ENCODE measurements at places on chromosomes 13 and 19. TPM values are rescaled to one million over a fixed set of nuclear protein-coding genes. Genes with fewer than 3 reads are reported as not detected.

- DNase-seq, result no peak
These were observed 362.8 kb downstream of the NALCN start for GRCh38 chr13:101053301-101054093.

- DNase-seq, result no peak
These were observed 3.7 kb downstream of the ITM2B start for GRCh38 chr13:48236528-48237353.

- no peak for DNase-seq
These were observed 185.9 kb downstream of the LHFPL6 start for GRCh38 chr13:39417131-39417530.

- DNase-seq, result no peak
These were observed 1.2 kb downstream of the CIRBP start for GRCh38 chr19:1270213-1270853.

The GGACT gene
- 8.5 TPM for total RNA-seq

DNA sequence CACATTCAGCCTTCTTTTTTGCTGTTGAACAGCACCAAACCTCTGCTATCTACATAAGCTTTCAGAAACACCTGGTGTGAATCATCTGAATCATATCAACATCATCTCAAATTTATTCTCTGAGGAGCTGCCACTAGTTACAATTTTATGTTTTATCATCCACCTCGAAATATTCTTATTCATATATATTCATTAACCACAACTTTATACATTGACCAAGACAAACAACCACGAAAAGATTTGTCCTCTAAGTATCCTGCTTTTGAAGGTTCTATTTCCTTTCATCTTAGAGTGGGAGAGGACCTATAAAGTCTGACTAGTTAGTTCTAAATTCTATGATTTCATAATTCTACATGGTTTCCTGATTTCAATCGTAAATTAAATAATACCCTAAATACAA, 18.9 kb downstream of the ESD start:
- no peak for DNase-seq

The SPPL2B gene
- 70.3 TPM for total RNA-seq

The NPHS1 gene
- not detected for total RNA-seq

The SLAIN1 gene
- total RNA-seq, result 9.5 TPM

The OR10H1 gene
- total RNA-seq, result 0.60 TPM

- peak; percentile 90 for DNase-seq
These were observed 816 bp downstream of the USF2 start for GRCh38 chr19:35269438-35270117.

- DNase-seq, result no peak
These were observed 741 bp upstream of the TUBGCP3 start for GRCh38 chr13:112588490-112589297.

DNA sequence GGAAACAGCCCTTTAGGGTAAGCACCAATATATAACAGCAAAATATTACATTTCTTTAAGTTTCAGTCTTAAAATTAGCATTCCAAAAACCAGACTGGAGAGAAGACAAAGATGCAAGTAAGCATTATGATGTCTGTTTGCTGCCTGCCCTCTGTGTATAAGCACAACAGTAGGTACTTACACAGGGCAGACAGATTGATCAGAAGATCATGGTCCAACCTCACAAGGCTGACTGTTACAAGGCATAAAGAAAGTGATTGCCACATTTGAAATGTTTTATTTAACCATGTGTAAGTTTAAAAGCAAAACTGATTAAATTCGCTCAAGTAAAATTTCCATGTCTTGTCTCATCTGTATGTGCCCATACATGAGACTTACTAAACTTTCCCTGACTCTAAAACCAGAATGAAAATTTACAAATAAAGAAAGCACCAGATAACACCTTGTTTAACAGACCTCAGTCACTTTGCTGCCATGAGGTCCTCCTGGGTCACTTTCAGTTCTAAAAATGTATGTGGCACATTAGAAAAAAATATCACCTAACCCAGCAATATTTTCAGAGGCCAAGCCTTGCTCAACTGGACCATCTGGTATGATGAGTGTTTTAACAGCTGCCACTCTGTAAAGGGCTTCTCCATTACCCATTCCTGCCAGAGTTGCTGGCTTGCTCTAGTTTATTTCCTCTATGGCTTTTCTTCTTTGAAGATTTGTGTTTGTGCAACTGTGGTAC, 297.0 kb downstream of the RBM26 start:
- DNase-seq, result no peak

DNA sequence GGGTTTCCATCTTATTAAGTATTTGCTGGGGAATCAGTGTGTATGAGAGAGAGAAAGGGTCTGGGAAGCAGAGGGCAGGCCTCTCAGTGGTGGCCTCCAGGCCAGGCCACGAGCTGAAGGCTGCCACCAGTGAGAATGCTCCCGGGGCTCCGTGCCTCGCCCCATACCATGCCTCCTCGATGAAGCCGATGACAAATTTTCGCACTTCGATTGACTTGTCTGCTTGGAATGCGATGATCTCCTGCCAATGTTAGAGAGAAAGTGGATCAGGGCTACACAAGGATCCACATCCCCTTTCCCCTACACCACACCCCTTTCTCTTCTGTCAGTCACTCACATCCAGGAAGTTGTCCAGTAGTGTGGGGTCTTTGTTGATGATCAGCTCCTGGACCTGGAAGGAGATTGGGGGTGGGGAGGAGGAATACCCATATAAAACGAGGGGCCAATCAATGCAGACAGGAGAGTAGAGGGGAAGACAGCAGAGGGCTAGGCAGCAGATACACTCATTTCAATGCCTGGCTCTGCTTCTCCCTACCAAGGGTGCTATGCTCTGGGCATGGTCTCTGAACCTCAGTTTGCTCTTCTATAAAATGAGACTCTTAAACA, 10.7 kb downstream of the SYMPK start:
- DNase-seq, result no peak

- peak; percentile 94 for DNase-seq
These were observed 10.1 kb downstream of the RHPN2 start for GRCh38 chr19:33054623-33055022.

DNA sequence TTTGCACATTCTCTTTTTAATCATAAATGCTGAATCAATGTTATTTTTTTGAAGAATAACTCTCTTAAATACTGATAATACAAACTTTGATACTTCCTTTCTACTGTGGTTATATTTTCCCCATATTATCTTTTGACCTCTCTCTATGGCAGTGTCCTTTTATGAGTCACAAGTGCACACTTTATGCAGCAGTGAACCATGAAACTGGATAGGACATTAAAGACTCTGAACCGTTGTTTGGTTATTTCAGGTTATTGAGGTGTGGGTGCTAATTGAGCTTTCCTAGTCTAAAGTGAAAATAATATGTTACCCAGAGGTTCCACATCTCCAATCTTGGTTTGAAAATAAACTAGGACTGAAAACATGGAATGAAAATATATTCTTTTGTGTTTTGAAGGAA, 71.4 kb downstream of the DGKH start:
- DNase-seq, result no peak

The POU2F2 gene
- 5.3 TPM for total RNA-seq

DNA sequence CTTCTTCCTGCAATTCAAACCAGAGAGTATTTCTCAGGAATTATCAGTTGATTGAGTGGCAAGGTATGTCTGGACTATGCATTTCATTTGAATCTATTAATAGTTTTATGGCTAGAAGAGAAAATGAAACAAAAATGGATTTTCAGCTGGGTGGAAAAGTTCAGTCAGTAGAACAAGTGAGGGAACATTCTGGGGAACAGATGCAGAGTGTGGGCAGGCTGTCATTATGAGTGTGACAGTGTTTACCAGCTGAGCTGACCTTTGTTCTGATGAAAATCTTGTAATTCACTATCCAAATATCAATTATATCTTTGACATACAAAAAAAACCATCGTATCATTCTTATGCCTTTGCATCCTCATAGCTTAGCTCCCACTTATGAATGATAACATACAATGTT, 2.6 kb upstream of the CLC start:
- DNase-seq, result no peak

DNA sequence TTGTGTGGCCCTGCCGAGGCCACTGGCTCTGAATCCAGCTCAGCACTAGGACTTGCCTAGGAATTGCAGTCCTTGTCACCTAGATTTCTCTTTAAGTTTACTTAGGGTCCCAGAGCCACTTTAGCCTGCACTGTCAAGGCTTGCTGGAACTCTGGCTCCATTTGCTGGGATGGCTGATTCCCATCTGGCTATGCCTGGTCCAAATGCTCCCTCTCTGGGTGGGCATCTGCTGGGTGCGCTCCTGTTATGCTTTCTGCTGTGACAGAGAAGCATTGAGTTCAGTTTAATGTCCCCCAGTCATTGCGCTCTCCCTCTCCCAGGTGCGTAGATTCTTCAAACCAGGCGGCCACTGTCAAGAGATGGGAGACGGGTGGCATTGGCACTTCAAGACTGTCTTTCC, 102.2 kb downstream of the MTUS2 start:
- no peak for DNase-seq

GRCh38 chr13:109785892-109786450, 412 bp downstream of the IRS2 start:
- DNase-seq, result no peak

The LILRB5 gene
- 5.3 TPM for total RNA-seq

GRCh38 chr19:44657211-44657921, 13.7 kb downstream of the PVR start:
- no peak for DNase-seq

DNA sequence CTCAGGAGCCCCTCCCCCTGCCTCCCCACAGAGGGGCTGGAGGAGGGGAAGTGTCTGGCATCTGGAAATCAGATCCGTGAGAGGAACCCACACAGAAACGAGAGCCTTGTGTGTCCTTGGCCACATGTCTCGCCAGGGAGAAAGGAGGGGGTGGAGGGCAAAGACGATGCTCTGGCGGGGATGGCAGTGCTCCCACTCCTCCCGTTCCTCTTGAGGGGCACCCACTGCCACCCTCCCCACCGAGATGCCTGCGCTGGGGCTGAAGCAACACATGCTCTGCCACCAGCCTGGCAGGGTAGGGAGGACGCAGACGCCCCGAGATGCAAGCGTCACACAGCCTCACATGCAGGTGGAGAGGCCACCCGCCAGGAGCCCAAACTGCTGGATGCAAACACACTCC, 2.8 kb downstream of the ADGRL1 start:
- no peak for DNase-seq

GRCh38 chr13:44498969-44499368, 77.2 kb downstream of the TSC22D1 start:
- no peak for DNase-seq

DNA sequence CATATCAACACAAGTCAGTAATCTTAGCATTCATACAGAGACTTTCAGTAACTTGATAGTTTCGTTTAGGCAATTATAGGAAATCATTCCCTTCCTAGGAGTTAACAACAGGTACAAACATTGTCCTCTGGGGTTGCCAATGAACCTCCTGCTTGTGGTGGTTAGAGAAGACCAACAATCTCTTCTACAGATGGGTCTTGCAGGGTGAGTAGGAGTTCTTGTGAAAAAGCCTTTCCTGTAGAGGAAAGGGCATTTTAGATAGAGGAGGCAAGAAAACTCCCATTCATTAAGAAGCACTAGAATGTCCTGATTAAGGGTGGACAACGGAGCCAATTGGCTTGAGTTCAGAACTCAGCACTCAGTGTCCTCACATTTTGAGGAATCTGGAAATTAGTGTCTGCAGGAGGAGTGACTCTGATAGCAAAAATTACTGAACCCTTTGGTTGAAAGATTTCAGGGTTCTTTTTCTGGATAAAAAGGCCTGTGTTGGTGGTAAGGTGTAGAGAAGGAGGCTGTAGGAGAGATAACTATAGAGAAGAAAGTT, 4.2 kb downstream of the WDFY2 start:
- DNase-seq, result no peak

The KLK2 gene
- total RNA-seq, result not detected

The RFPL4AL1 gene
- total RNA-seq, result not detected

DNA sequence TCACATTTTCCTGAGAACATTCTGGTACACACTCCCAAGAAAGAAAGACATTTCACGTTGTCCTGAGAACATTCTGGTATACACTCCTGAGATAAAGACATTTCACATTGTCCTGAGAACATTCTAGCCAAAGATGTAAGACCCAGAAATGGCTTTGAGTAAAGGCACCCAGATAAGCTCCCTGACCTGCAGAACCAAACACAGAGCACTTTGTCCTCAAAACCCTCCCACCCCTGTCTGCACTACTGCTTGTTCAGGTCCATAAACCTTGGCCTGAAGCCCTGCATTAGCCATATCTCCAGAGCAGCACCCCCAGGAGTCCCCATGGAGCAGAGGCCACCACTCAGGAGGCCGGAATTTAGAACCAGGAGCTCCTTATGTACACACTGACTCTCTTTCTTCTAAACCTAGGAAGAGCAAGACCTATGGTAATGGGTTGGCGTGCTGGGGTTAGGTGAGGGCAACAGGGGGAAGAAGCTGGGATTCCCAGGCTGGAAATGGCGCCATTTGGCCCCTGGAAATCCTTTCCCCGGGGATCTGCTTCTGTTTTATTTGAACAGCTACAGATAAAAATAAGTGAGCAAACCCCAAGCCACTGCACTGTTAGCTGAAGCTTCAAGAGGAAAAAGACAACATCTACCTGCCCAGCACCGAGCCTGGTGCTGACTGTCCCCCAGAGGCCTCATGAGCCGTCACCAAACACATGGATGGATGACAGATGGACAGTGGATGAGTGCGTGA, 13.7 kb downstream of the GAS6 start:
- peak; percentile 29 for DNase-seq

The TTC9B gene
- not detected for total RNA-seq

DNA sequence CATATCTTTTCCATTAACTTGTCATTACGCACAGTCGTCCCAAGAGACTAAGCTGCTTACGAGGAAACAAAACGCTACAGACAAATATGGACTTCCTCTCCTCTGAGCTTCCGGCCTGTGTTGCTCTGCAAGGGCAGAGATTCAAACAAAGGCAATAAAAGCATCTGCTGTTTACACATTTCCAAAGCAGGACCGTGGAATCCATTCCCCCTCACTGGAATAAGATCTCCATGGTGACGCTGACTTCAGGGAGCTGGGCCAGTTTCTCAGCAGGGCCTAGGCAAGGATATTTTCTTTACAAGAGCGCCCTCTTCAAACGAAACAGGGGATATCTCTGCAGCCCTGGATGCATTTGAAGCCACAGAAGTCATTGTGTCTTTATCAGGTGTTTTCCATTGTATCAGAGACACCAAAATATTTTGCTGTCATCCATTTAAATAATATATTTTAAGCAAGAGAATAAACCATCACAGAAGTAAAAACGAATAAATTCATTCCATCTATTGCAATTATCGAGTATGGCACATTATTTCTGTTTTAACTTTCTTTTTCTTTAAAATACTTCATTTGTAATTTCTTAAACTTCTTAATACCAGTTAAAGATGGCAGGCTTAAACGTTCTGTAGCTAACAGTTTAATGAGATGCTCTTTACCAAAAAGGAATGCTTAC, 177.5 kb downstream of the DCLK1 start:
- DNase-seq, result peak; percentile 56

- no peak for DNase-seq
These were observed 158.9 kb downstream of the CACNA1A start for GRCh38 chr19:13347367-13347766.
